Activated CD4-positive, alpha-beta T cell treated with anti-CD3 and anti-CD28 coated beads, Interleukin-2, Interleukin-6, amounts not matched to agents 100 ng/mL and 50 ng/mL, durations not matched to agents 16 hours and 8 hours (primary cell): ENCODE measurements at places on chromosomes 7 and 10.

DNA sequence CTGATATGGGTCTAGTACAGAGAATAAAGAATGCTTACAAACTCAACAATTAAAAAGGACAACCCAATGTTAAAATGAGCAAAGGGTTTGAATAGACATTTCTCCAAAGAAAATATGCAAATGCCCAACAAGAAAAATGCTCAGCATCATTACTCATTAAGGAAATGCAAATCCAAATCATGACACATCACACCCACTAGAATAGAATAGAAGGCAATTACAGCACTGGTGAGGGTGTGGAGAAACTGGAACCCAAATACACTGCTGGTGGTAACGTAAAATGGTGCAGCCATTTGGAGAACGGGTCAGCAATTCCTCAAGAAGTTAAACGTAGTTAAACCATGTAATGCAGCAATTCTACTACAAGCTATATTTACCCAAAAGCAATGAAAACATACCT lies 53.8 kb downstream of the KDM7A start:
- DNase-seq = no peak

DNA sequence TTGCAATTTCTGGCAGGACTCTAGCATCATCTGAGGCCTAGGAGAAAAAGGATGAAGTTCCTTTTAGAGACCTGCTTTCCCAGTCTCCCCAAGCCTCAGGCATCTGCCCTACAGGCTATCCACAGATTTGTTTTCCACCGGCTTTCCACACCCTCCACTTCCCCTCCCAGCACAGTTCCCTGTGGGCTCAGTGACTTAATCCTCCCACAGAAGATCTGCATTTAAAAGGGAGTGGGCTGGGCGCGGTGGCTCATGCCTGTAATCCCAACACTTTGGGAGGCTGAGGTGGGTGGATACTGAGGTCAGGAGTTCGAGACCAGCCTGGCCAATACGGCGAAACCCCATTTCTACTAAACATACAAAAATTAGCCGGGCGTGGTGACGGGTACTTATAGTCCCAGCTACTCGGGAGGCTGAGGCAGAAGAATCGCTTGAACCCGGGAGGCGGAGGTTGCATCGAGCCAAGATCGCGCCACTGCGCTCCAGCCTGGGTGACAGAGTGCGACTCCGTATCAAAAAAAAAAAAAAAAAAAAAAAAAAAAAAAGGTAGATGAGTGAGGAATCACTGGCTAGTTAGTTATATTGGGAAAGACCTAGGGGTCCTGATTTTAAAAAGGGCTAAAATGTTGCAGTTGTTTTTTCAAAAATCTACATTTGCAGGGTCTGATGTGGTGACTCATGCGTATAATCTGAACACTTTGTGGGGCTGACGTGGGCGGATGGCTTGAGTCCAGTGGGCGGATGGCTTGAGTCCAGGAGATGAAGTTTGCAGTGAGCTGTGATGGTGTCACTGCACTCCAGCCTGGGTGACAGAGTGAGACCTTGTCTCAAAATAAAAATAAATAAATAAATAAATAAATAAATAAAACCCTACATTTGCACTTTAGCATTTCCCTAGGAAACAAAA lies 119.5 kb downstream of the BAMBI start:
- DNase-seq = no peak

- no peak for DNase-seq
These were observed 256.0 kb upstream of the ZMIZ1 start for GRCh38 chr10:78812571-78813318.

DNA sequence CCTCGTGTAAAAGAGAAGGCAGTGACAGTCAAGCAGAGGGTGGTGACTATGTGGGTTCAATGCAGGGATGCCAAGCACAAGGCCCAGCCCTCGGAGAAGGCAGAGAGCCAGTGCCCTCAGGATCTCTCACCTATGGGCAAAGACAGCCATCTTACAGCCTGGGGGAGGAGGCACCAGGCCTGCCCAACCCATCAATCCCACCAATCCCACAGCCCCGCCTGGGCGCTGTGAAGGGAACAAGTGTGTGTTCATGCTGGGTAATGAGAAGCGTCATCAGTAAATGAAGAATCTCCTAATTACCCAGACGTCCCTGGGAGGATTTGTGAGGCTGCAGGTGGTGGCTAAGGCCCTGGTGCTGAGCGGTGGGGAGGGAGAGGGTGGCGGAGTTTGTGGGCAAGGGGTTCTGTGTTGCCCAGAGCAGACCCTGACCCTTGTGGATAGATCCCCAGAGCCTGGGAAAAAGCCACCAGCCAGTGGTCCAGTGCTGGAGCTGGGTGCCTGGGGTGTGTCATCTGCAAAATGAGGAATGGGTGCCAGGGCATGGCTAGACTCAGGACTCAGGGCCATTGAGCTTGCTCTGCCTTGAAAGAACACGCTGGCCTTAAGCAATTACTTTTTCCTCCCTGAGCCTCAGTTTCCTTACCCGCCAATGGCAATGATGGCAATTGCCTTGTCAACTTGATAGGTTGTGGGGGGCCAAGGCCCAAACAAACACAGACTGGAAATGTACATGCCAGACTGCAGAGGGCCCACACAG lies 128.1 kb upstream of the UNC5B start:
- DNase-seq = no peak

- DNase-seq = no peak
These were observed 132.6 kb downstream of the CHRM2 start for GRCh38 chr7:137001041-137001440.

GRCh38 chr7:44398953-44399574 lies 73.7 kb upstream of the CAMK2B start:
- no peak for DNase-seq

GRCh38 chr7:143477501-143478150 lies at the start of gene TAS2R41:
Gene TAS2R41, plus strand, starts transcription at chr7:143477873. Its CDS starts 0 bp downstream, at chr7:143477873.
- no peak for DNase-seq

DNA sequence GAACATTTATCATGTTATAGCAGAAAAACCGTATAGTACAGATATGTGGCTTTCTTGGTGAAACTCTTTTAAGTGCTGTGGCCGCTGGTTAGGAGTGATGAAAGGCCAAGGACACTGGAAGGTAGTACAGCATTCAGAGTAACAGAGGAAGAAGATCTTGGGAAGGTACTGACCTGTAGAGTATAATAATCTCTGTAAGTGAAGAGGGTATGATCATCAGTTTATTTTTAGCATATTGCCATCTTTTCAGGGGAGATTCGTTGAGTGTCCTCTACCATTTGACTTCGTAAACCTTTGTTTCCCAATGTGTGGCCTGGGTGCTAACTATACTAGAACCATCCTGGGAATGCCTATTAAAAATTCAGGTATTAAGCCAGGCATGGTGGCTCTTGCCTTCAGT lies 44.6 kb downstream of the WAC start:
- no peak for DNase-seq

GRCh38 chr10:70458329-70459060 lies 17.0 kb upstream of the NODAL start:
- peak; percentile 28 for DNase-seq

DNA sequence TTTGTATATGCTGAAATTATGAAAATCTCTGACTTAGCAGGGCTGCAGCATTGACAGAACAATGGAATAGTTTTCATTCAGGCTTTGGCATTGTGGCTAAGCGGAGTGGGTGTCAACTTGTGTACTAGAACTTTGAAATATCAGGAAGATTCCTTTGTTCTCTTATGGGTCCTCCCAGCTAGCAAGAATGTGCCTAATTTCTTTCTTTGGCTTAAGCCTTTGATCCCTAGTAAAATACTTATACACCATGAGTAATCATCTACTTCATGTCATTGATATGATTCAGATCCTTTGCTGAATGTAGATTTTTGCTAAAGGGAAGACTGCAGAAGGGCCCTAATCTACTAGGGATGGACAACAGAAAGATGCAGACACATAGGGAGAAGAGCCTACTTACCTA lies 6.2 kb downstream of the AVL9 start:
- no peak for DNase-seq
